ENCODE measurements at places on chromosomes 1 and 21.

DNA sequence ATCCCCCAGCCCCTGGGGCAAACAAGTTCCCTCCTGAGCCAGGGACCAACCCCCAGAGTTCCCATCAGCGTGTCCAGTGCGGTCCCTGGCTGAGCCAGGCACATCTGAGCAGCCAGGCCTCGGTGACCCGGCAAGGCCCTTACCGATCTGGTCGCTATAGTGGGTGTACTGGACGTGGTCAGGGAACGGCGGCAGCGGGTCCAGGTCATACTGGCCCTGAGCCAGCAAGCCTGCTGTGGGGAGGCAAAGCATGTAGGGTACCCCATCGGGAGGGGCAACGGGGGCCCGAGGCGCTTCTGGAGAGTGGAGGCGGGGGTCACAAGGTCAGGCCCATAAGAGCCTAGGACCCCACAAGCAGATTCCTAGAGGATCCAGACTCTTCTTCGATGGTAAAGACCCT lies 3.5 kb downstream of the MFAP2 start:
- no peak for DNase-seq

DNA sequence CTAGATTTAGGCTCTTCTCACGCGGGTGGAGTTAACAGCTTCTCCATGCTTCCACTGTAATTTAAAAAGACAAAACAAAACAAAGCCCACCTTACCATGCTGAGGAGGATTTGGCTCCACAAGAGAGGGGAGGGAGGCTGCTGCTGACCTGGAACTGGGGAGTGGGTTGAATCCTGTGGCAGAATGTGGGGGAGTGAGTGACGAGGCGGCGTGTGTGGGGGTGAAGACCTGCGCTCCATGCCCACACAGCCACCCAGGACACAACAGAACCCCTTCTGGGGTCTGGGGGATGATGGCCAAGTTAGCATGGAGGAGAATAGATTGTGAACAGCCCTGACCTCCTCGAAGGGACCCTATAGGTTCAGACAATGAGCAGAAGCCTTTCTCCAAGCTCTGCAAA lies 44.0 kb upstream of the LRRN2 start:
- no peak for DNase-seq

GRCh38 chr1:110309767-110310166 lies 29.4 kb upstream of the RBM15 start:
- no peak for DNase-seq

DNA sequence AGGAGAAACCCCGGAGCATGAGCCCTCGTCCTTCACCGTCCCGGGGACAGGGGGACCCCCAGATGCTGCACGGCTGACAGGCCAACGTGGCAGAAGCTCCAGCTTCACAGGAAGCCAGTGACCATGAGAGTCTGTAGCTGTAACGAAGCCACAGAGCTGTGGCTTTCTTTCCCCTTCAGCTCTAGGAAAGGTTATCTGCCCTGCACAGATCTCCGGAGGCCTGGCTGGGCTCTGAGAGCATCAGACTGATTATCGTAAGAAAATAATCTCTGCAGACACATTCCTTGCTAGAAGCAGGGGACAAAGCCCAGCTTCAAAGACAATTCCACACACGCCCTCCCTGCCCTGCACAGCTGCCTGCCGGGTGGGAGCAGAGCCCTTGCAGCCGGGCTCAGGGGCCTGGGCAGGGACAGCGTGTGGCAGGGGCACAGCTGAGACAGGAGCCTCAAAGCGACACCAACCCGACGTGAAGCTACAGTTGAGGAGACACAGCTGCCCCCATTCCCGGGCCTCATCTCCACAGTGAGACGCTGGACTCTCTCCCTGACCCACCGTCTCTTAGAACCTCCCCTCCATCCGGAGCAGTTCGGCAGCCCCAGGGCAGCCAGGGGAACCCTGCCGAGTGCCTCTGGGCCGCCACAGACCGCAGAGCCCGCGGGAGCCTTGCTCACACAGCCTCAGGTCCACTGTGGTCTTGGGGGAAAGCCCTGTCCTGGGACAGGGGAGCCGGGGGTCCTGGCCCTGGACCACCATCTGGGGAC lies 30.6 kb downstream of the POFUT2 start:
- DNase-seq, result no peak

DNA sequence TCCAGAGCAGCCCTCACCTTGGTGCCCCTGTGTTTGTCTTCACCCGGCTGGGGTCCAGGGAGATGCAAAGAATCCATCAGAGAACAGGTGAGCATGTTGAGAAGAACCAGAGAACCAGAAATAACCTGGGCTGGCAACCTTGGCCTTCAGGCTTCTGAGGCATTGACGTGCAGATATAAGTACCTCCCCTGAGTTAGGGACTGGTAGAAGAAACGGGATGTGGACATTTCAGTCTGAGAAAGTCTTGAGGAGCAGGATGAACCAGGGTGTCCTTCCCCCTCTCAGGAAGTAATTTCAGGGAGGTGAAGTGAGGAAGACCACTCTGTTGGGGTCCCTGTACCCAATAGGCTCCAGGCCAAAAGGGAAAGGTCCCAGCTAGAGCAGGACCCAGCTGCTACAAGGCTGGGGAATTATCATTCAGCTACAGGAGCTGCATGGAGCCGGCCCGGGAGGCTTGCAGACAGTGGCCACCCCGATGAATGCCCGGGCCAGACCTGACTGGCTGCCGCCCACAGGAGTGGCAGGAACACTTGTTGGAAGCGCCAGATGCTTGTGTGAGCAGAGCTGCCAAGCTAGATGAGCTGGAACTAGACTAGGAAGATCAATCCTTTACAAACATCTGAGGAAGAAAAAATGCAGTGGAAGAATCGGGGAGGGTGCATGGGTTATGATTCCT lies 1.7 kb upstream of the AURKAIP1 start:
- DNase-seq, result no peak

DNA sequence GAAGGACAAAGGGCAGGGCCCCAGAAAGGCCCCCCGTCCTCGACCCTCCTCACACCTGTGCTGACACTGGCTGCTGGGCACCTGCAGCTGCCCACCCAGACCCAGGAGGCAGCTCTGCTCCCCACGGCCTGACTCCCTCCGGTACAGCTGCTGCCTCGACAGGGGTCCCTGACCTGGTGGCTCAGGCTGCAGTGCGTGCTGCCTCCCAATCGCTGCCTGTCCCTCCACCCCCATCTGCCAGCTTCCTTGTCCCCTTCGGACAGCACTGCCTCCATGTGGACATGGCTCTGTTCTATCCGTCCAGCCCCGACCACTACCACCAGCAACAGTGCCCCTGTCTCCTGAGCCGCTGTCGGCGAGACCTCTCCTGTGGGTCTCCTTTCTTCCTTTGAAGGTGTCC lies 4.1 kb downstream of the NOC2L start:
- no peak for DNase-seq

DNA sequence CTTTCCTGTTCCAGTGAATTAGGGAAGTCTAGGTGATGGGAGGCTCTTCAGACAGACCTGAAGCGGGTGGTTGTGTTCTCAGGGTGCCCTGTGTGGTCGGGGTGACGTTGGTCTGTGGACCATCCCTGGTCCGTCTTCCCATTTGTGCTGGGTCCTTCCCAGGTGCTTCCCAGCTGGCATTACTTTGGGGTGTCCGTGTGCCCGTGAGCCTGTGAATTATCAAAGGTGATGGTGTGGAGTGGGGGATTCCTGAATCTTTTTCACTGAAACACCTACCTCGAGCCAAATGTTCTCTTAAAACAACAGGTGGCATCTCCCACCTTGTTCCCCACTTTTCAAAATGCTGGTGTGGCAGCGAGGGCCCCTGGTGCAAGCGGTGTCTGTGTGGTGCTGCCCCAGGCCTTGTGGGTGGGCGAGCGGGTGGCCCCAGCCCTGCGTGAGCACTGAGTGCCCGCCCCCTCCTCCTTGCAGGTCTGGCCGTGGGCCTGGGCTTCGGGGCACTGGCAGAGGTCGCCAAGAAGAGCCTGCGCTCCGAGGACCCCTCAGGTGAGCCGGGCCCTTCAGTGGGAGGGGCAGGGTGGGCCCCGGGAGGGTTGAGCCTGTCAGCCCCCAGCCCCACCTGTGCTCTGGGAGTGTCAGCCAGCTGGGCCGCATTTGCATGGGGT lies 37.0 kb downstream of the COQ8A start:
- no peak for DNase-seq

DNA sequence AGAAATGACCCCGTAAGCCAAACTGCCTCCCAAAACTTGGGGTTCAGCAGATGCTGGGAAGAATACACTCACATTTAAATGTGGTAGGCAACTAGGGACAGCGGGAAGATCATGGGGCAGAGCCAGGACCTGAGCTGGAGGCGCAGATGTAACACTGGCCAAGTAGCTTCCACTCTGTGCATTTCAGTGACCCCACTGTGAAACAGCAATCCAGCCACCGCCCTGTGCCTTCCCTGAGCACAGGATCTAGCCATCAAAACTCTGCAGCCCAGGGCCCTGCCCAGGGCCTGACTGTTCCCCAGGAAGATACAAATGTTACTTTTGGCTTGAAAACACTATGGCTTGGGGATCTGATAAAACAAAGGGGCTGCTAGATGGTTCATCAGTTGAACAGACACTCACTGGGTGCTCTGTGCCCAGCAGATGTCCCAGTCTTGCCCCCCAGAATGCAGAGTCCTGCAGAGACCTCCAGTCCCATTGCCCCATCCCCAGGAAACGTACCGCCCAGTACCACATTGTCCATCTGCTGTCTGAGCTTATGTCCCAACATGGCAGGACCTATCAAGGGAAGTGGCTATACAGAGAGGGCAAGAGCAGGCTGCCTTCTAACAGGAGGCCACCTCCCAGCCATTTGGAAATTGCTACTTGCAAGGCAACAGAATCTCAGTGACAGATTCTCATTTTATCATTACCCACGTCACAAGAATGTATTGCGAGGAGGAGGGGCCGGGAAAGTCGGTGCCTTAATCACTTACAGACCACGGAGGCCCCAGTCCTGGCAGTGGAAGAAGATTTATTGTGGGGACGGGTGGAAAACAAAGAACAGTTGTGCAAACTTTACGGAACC lies 124.0 kb downstream of the DMRTB1 start:
- DNase-seq, result no peak

DNA sequence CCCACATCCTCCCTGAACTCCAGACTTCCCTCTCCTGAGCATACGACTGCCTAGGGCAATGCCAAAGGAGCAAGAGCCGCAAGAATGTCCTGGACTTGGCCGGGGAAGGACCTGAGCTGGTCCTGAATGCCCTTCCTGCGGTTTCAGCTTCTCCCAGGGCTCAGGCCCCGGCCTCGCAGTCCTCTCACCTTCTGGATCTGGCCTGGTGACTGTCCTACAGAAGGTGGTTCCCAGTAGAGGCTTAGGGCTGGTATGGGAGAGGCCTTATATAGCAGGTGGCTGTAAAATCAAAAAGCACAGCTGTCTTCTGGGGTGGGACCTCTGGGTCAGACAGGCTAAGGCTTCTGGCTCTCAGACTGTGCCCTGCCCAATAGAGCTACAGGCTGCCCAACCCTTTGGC lies at the start of gene LYPD8:
Gene LYPD8, minus strand, starts transcription at position 243 of the 400 bp plus-strand sequence. CDS start 4,678 bp downstream, outside the sequence.
- no peak for DNase-seq

GRCh38 chr1:25183126-25183980 lies 48.9 kb downstream of the SYF2 start:
- DNase-seq, result no peak

GRCh38 chr21:34130716-34130985 lies 57.3 kb downstream of the MRPS6 start:
- DNase-seq, result no peak

DNA sequence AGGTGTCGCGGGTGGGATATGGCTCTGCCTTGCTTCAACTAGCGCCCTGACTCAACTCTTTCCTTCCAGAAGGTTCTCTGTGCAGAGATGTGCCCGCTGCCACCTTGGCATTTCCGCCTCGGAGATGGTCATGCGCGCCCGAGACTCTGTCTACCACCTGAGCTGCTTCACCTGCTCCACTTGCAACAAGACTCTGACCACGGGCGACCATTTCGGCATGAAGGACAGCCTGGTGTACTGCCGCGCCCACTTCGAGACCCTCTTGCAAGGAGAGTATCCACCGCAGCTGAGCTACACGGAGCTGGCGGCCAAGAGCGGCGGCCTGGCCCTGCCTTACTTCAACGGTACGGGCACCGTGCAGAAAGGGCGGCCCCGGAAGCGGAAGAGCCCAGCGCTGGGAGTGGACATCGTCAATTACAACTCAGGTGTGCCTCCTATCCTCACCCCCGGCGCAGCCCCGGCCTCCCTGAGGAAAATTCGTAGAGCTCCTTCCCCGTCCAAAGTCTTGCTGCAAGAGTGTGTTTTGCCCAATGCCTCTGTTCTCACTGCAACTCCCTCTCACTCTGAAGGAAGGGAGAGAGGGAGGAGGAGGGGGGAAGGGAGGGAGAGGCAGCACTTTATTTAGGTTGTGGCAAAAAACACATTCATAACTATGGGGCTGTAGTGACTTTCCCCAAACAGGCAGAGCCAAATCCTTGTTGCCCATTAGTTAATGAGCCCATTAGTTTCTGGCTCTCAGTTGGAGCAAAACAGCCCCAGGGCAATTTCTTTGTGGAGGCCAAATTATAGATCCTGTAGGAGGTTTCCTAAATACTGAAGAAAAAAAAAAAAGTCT lies 4.3 kb downstream of the LHX9 start:
- no peak for DNase-seq

DNA sequence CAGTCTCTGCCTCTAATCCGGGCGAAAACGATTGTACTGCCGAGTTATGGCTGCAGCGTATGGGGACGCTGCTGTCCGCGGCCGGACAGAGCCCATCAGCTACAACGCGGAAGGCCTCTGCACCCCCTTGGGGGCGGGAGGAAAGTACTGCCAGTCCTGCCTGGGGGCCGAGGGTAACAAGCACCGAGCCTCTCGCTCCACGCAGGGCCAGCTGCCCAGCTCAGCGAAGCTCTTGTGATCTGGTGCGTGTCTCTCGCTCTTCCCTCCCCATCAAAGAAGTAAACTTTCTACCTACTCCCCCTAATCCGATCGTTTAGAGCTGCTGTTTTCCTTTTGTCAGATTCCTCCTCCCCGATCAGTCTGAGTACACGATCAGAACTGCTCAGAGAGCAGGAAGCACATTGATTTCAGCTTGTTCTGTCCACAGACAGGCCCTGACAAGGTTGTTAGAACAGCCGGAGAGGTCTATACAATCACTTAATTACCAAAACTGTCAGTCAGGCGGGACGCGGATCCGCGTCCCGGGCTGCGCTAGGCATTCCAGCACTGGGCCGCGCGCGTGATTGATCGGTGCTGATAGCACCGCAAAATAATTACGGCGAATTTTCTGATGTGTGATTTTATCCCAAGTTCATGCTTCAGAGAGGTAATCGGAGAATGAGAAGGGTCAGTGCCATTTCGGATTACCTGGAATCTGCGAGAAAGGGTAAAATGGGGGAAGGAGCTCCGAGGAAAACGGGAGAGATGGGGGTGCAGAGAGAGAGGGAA lies 8.7 kb upstream of the BARHL2 start:
- DNase-seq, result no peak

- DNase-seq, result no peak
Observed at GRCh38 chr1:77487631-77488030, 194.8 kb downstream of the ZZZ3 start.

DNA sequence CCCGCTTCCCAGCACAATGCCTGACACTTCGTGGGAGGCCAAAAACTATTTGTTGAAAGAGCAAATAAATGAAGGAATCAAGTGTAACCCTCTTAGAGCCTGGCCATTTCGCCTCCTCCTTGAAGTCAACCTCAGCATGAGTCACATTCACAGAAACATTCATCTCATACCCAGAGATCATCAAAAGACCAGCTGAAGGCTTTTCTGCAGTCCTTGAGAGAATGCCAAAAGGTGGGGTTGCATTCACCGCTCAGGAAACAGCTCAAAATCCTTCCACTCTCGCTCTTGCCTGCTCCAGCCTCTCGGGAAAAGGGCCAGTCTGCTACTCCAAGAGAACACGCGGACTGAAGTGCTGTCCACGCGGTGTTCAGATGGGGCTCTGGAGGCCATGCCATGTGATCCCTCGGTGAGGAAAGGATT lies 90.0 kb downstream of the VWA5B1 start:
- no peak for DNase-seq

All from Kasumi-1 (cell line).